ENCODE measurements at places on chromosomes 3 and 15. TPM values are rescaled to one million over a fixed set of nuclear protein-coding genes. Genes with fewer than 3 reads are reported as not detected.

The GPD1L gene
- total RNA-seq = 23.4 TPM

The FYCO1 gene
- total RNA-seq = 12.5 TPM

The SOX2 gene
- 10.9 TPM for total RNA-seq

The HTR3C gene
- total RNA-seq = not detected

The NR1I2 gene
- not detected for total RNA-seq

The FBXL22 gene
- not detected for total RNA-seq

The SLC28A1 gene
- not detected for total RNA-seq

The FSTL1 gene
- 47.3 TPM for total RNA-seq

The GPR27 gene
- 1.9 TPM for total RNA-seq

The CP gene
- total RNA-seq = 0.21 TPM

The ZNF445 gene
- total RNA-seq = 4.0 TPM

The IMPG2 gene
- under 0.01 TPM for total RNA-seq

The ARHGEF26 gene
- total RNA-seq = 0.24 TPM
